ENCODE measurements at places on chromosomes 3 and 15.

GRCh38 chr15:42367041-42367440 lies 7.7 kb downstream of the CAPN3 start:
- DNase-seq: no peak

- DNase-seq: no peak
Observed at GRCh38 chr3:178778589-178778988, 242.4 kb downstream of the KCNMB2 start.

DNA sequence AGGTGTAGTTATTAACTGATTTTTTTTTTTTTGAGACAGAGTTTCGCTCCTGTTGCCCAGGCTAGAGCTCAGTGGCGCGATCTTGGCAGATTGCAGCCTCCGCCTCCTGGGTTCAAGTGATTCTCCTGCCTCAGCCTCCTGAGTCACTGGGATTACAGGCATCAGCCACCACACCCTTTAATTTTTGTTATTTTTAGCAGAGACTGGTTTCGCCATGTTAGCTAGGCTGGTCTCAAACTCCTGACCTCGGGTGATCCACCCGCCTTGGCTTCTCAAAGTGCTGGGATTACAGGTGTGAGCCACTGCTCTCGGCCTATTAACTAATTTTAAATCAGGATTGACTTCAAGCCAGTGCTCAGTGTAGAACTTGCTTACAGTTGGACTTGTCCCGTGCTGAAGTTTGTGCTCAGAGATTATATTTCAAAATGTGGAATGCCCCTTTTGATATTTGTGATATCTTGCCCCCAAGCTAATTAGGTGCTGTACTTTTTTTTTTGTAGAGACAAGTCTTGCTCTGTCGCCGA lies 6.0 kb downstream of the SKIL start:
- DNase-seq: no peak

DNA sequence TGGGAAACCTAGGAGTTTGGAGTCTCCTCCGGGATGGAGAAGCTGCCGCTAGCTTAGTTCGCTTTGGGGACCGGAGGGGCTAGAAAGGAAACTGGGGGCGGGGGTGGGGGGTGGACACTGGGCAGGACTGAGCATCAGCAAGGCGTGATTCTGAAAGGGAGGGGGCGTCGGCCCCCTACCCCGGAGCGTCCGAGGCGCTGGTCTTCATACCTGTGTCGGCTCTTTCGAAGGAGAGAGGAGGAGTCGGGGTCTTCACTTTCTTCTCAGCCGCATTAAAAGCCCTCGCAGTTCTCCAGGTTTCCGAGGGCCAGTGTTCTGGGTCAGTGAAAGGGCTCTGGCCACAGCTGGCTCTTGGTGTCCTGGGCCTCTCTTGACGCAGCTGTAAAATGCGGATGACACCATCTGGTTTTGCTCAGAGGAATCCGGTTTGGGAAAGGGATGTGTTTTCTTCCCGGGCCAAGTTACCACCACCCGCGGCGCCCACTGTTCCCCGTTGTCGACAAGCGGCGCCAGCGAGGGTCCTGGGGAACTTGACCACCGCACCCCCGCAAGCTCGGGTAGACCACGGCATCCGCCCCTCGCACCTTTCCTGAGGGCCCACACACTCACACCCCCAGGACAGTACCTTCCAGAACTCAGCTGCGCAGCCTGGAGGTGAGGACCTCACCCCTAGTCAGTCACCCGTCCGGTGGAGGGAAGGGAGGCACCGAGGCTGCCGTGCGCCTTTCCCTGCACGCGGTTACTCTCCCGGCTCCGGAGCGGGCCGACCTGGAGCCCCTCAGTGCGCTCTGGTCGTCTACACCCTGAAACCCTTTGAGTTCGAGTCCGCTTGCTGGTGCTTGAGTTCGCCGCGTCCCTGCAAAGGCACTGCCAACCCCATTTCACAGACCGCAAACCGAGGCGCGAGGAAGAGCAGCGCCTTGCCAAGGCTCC lies 660 bp downstream of the CCK start:
- no peak for DNase-seq

DNA sequence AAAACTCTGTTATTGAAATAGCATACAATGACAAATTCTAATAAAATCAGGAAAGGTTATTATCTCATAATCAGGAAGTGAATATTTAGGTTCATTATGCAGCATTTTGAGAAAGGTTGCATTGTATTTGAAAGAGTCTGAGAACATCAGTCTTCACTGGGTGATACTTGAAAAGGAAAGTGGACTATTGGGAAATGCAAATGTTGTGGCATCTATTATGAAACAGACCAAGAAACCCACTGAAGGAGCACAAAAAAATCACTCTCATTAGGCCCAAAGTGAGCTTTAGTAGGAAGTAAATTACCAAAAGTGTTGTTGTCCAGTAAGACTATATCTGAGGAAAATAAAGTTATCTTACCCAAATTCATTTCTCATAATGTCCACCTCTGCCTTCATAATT lies 90.8 kb downstream of the ZPLD1 start:
- DNase-seq: no peak

- DNase-seq: no peak
Observed at GRCh38 chr3:138220788-138221187, 33.7 kb downstream of the ARMC8 start.

DNA sequence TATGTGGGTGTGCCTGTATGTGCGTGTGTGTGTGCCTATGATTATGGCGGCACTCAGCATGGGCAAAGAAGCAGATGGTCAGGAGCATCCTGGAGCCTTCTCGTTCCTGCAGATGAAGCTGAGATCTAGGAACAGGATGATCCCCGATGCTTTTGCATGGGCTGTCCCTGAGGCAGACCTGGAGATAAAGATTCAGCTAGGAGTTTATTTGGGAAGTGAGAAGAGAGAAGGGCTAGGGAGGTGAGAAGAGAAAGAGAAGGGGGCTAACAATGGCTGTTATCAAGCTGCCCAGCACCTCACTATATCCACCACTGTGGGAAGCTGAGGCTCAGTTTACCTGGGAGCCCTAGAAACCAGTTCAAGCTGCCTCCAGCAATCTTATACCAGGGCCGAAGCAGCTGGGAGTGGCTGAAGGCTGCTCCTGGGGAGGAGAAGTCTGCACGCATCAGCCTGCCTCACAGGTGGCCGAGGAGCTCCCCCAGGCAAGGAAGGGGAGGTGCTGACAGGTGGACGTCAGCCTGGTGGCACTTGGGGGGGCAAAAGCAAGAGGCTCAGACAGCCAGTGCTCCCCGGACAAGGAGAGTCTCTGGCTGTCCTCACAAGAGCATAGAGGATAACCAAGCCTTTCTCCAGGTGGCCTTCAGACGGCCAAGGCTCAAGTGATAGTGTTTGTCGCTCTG lies 94.0 kb upstream of the IQSEC1 start:
- DNase-seq: no peak

- DNase-seq: no peak
Observed at GRCh38 chr3:147113293-147114044, 292.9 kb downstream of the ZIC4 start.

DNA sequence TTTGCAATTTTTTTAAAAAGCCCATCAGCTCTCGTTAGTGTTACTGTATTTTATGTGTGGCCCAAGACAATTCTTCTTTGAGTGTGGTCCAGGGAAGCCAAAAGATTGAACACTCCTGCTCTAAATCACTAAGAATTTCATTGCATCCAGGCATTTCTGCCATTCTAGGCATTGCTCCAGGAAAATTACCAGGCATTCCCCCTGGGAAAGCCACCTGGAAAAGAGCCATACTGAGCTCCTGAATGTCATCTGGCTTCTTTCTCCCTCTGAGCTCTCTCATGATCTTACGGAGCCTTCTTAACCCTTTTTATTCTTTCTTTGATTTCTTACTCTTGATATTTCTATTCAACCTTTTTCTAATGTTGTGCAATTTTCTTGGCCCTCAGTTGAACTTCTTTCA lies 202.2 kb downstream of the DOCK3 start:
- DNase-seq: no peak

- DNase-seq: no peak
Observed at GRCh38 chr15:48796930-48797329, 13.9 kb downstream of the CEP152 start.

DNA sequence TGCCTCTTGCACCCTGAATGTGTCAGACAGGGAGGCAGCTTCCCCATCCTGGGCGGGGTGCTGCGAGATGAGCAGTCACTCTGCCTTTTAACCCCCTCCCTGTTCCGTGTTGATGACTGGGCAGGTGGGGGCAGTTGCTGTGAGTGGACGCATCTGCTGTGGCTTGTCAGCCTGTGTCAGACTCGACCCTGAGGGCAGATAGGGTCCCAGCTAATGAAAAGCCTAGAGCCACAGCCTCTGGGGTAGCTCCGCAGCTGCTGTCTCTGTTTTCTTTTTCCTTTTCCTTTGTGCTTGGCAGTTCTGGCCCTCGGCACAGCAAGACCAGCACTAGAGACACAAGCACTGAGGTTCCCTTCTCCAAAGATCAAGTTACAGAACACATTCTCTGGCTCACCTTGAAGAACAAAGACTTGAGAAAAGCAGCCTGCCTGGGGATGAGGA lies 43.0 kb upstream of the GLCE start:
- no peak for DNase-seq

DNA sequence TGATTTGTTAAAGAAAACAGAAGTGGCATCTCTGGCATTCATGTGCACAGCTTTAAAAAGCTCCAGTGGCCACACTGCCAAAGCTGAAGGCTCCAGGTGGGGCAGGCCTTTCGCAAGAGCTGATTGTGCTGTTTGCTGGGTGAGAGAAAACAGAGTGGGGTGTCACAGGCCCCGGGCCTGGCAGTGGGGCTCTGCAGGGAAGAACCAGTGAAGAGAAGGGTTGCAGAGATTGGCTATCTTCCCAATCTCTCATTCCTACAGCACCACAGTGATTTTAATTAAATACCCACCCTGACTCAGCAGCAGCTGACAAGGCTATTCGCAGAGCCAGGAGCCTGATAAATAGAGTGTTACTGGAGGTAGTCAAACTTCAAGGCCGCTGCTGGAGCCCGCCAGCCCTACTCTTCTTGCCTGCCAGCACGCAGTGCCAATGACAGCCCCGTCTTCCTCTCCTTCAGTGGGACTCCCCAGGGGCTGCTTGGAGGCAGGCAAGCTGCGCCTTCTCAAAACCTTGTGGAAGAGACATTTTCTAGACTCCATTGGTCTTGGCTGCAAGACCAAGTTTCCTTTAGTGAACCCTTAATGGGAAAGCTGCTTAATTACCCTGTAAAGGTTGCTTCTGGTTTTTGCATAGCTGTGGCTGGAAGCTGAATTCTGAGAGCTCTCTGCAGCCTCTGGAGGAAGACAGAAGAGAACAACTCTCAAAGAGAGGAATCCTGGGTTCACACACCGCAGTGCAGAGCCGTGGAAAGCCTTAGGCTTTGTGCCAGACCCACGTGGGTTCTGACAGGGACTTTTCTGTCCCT lies 225.8 kb upstream of the SLCO3A1 start:
- no peak for DNase-seq

DNA sequence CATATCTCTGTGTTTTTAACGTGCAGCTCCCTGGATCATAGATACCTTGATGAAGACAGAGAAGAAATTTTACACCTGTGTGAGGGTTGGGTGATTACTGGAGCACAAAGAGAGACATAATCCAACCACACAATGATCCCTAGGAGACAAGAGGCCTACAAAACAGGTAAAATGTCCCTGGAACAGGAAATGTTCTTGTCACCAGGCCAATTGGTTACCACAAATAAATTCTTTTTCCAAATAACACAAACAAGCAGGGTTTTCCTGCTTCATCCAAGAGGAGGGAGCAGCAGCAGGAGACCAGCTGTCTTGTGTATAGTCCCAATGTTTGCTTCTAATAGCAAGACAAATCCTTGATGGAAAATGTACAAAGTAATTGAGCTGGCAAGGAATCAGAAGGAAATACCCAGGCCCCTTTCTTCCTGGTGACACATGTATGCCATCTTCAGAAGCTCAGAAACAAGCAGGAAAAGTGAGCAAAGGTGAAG lies 1.4 kb downstream of the MGLL start:
- no peak for DNase-seq

DNA sequence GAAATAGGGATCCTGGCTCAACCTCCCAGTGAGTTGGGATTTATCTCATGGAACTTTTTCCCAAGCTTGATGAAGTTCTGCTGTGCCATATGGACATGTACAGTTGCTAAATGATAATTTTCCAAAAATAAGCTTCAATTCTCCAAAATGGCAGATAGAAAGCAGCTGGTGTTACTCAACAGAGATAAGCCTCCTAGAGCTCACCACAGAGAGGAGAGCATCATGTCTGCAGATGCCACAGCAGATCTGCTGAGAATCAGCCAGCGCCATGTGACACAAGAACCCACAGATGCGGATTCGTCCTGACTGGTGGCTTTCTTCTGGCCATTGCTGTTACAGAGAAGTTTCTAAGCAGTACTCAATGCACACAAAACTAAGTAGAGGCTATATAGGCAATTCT lies 50.6 kb downstream of the AGTR1 start:
- DNase-seq: no peak

DNA sequence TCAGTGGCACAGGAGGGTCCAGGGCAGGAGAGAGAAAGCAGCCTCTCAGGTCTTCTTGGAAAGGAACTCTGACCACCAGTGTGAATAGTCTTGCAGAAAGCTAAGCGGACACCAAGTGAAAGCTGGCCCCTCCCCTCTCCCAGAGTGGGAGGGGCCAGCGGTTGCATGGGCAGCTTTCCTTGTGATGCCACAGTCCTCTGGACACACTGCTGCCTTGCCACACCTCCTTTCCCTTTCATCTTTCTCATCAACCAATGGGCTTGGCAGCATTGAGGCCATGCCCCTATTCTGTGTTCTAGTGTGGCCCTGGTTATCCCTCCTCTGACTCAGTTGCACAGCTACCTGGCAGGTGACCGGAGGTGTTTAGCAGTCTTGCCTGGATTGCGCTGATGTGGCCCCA lies 49.7 kb upstream of the GOLGA6B start:
- no peak for DNase-seq

GRCh38 chr15:69957175-69957574 lies 140.5 kb downstream of the TLE3 start:
- no peak for DNase-seq

GRCh38 chr15:40217166-40217824 lies 21.6 kb upstream of the PAK6 start:
- DNase-seq: no peak

- no peak for DNase-seq
Observed at GRCh38 chr3:67329358-67329757, 325.1 kb downstream of the SUCLG2 start.

- no peak for DNase-seq
Observed at GRCh38 chr15:77642793-77643430, 10.2 kb upstream of the LINGO1 start.

DNA sequence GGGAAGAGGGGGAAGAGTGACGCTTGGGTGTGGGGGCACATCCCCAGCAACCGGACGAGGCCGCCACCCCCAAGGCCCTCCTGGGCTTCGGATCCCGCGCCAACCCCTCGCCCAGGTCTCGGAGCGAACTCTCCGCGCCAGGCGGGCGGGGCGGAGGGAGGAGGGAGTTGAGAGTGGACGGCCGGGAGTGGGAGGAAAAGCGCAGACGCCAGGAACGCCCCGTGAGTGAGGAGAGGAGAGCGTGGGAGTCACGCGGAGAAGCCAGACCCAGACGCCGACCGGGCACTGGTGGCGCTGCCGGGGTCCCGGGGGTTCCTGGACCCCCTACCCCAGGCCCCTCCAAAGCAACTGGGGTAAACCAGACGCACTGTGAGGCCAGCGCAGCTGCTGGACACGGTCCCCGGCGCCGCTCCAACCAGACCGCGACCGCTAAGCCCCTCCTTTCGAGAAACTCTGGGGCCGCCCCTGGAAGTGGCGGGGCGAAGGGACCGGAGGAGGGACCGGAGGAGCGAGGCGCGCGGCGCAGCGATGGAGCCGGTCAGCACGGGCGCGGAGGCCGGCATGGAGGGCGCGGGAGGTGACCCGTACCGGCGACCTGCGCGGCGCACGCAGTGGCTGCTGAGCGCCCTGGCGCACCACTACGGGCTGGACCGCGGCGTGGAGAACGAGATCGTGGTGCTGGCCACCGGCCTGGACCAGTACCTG lies at the start of gene EFCC1:
Gene EFCC1 (plus strand): TSS at position 204 of the 705 bp plus-strand sequence. CDS start 325 bp downstream, at position 529.
- no peak for DNase-seq
